Activated gamma-delta T cell treated with anti-CD3 and anti-CD28 coated beads, Interleukin-2, amount 50 U/mL, for 16 hours (primary cell): ENCODE measurements at places on chromosomes 16 and 17.

DNA sequence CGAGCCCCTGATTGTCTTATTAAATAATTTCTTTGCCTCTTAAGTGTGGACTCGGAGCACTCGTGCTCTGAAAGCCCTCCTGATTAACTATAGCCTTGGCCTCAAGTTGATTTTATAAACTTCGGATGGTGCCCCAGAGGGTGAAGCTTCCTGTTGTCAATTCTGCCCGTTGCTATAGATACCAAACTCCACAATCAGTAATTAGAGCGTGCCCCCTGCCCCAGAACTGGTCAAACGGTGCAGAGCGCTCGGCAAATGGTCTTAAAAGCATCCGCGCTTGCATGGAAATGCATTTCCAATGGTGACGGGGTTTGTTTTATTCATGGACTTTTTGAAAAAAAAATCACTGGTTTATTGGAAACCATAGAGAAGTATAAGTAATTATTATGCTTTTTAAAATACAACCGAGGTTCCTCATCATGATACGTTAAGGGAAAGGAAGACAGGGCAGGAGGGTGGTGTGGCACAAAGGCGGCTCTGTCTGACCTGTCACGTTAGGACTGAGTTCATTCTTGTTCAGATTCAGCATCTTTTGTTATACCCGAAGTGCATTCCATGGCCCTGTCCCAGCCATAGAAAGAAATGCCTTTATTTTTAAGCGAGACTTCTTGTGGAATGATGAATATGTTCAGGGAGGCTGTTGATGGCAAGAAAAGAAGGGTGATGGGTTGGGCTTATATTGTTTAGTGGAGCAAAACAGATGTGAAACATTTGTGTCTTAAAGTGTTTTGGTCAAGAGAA lies 476.4 kb downstream of the MAF start:
- no peak for DNase-seq

GRCh38 chr17:3917391-3917931 lies 1.2 kb upstream of the P2RX1 start:
- no peak for DNase-seq

- no peak for DNase-seq
Measured at GRCh38 chr16:50804290-50804907, 62.5 kb downstream of the CYLD start.

DNA sequence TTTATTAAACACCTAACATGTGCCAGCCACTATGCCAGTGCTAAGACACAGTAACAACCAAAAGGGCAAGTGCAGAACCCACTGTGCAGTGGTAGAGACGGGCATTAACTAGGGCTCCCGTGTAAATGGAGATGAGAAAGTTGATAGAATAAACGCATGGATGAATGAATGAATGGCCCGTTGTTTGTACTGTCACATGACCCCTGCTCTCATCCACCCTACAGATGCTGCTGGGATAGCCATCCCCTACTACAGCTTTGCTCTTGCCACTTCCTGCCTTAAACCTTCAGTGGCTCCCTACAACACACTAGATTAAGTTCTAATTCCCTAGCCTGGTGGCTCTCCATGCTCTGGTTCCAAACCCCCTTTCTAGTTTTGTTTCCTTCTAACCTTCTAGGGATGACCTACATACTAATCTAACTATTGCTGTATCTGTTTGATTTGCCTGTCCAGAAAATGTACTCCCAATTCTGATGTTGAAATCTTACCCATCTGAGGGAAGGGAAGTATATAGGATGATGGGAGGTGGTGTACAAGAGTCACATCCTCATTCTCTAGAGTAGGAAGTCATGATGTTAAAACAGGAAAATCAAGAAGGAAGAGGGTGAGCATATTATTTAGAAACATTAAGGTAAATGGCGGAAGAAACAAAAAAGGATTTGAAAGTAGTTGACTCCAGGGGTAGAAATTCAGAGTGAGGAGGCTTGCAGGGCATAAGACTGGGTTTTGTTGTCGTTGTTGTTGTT lies 11.4 kb upstream of the TNRC6C start:
- no peak for DNase-seq

DNA sequence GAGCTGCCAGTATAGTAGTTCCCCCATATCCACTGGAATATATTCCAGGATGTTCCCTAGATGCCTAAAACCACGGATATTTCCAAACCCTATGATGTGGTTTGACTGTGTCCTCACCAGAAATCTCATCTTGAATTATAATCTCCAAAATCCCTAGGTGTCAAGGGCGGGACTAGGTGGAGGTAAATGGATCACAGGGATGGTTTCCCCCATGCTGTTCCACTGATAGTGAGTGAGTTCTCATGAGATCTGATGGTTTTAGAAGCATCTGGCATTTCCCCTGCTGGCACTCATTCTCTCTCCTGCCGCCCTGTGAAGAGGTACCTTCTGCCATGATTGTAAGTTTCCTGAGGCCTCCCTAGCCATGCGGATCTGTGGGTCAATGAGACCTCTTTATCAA lies 168.6 kb downstream of the MAF start:
- DNase-seq = no peak

DNA sequence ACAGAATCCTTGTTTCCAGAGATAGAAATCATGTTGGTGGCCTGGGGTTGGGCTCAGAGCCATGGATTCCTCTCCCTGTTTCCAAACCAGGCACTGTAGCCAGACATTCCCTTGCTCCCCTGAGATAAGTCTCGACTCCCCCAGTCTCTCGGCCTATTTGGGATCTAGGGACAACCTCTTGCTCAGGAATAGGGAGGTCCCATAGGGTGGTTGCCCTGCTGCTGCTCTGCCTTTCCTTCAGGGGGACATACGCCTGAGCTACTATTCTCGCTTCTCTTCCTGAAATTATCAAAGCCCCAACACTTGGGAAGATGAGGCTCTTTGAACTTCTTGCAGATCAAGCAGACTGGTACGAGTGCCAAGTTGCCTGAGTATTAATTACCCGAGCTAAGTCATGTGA lies 58.0 kb downstream of the TBX4 start:
- no peak for DNase-seq

- no peak for DNase-seq
Measured at GRCh38 chr17:69575346-69575761, 160.9 kb downstream of the MAP2K6 start.

DNA sequence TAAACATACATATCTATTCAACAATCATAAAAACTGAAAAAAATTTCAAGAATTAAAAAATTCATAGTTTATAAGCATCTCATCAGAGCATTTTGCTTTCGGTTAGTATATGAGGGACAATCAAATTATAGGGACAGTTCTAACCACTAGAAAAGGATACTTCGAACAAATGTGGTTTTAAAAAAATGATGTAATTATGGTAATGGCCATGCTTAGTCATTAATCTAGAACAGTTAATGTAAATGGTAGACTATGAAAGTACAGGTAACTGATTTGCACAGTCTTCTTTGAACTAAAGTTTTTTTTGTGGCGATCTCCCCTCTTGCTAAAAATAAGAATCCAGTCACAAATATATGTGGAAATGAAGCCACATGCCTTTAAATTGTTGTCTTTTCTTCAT lies 63.5 kb upstream of the PHOSPHO1 start:
- DNase-seq = no peak

DNA sequence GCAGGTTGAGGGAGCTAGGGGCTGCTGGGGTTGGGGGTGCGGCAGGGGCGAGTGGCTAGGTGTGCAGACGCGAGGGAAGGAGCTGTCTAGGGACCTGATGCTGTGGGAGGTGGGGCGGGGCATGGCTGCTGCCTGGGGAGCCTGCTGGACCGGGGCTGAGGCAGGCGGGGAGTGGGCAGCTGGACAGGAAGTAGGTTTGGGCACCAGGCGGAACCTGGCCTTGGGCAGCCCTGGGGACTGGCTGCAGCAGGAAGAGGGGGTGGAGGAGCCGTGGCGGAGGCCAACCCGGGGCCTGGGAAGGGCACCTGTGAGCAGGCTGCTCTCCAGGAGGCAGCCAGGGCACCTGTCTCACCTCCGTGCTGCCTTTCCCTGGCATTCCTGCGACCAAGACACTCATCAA lies 5.9 kb upstream of the DNASE1L2 start:
- no peak for DNase-seq

DNA sequence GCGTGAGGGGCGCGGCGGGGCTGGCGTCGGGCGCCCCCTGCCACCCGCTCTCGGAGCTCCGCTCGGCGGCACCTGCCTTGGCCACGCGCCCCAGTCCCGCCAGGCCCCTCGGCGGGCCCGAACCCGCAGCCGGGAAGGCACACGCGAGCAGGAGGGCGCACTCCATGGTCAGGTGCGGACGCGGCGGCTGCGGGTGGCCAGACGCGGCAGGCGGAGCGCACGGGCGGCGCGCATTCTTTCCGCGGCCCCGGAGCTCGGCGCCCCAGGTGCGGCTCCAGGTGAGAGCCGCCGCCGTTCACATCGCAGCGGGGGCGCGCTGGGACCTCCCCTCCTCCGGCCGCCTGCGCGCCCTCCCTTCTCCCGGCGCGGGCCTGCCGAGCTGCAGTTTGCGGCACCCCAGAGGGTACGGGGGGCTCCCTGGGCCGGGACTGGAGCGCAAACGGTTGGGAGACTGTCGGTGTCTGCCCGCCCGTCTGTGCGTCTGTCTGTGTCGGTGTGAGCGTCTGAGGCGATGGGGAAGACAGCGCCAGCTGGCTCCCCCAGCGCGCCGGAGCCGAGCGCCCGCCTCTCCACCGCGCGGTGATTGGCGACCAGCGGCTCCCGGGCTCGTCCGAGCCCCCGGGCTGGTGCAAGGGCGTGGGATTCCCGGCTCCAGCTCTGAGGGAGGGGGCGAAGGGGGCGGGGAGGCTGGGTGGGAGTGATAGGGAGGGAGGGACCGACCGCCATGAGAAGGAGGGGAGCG lies at the start of gene ADAMTS18:
Gene ADAMTS18, minus strand, starts transcription at position 505 of the 742 bp plus-strand sequence. Its CDS starts 339 bp downstream, at position 166.
- DNase-seq = no peak

DNA sequence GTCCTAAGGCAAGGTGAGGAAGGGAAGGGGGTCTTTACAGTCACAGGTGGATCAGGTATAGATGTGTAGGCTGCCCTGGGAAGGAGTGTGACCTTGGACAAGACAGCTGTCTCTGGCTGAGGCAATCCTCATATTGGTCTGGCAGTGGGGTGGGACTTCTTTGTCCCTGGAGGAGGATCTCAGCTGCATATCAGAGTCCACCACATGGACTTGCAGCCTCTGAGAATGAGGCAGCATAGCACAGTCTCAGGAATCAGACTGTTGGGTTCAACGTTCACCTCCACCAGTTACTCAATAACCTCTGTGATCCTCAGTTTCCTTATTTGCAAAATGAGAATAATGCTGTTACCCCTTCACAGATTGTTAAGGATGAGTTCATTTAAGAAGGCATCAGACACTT lies 33.4 kb downstream of the ACSM2A start:
- DNase-seq = no peak

GRCh38 chr17:47072886-47073285 lies 93.8 kb upstream of the RPRML start:
- DNase-seq = no peak

DNA sequence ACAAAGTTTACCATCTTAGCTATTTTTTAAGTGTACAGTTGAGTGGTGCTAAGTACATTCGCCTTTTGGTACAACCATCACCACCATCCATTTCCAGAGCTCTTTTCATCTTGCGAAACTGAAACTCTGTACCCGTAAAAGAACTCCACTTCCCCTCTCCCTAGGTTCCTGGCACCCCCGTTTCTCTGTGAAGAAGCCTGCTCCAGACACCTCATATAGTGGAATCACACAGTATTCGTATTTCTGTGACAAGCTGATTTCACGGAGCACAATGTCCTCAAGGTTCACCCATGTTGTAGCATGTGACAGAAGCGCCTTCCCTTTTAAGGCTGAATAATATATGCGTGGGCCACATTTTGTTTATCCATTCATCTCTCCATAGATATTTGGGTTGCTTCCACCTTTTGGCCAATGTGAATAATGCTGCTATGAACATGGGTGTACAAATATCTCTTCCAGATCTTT lies 54.2 kb upstream of the MAP3K14 start:
- no peak for DNase-seq
